OCI-M1 (cell line): ENCODE measurements at places on chromosomes 7 and 10.
A peak's percentile ranks its signal among the peaks of the same experiment; 100 is the strongest.

- no peak for DNase-seq
Measured at GRCh38 chr7:66859794-66860645, 61.0 kb upstream of the TMEM248 start.

- no peak for DNase-seq
Measured at GRCh38 chr7:54738737-54739136, 20.3 kb downstream of the SEC61G start.

DNA sequence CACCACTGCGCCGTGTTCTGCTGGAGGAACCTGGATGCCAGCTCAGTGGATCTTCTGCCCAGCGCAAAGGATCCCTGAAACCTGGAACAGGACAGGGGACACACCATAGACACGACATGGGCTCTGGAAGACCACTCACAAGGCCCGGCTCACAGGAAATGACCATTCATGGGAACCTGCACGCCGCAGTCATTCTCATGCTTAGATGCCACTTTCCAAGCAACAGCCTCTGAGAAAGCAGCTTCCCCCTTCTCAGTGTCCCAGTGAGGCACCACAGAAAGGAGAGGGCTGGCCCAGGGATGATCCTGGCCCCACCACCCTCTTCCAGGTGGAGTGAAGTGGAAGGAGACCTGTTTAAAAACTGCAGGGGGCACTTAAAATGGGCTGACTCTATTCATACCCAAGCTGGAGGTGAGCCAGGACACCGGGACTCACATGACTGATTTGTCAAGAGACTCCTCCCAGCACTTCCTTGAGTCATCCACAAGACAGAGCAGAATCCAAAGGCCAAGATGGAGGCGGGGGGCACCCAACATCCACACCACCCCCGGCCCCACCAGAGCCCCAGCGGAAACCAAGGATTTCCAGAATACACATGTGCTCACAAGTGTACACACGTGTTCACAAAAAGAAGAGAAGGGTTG, 11.2 kb downstream of the CTBP2 start:
- DNase-seq, result peak; percentile 32

DNA sequence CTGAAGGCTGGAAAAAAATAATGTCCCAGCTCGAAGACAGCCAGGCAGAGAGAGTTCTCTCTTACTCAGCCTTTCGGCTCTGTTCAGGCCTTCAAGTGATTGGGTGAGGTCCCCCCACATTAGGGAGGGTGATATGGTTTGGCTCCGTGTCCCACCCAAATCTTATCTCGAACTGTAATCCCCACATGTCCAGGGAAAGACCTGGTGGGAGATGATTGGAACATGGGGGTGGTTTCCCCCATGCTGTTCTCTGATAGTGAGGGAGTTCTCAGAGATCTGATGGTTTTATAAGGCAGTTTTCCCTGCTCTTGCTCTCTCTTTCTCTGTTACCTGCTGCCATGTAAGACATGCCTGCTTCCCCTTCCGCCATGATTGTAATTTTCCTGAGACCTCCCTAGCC, 36.6 kb upstream of the LEP start:
- DNase-seq, result peak; percentile 10

- no peak for DNase-seq
Measured at GRCh38 chr7:42972699-42973500, 40.7 kb downstream of the MRPL32 start.

DNA sequence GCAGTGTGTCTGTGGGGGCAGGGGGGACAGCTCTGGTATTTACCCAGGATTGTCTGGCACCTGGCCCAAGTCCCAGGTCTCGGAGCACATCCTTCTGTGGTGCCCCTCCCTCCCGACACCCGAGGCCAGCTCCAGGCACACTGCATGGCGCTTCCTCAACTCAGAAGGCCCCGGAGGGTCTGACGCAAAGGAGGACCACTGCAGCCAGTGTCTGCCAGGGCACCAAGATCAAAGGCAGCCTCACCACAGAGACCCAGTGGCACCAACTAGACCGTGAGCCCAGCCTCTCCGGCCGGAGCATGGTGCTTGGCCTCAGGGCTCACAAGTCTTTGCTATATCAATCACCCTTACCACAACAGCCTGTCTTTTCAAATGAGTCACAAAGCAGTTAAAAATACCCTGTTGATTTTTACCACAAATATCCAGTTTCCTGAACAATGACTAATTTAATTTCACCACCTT, 99.3 kb upstream of the DDC start:
- no peak for DNase-seq

GRCh38 chr10:35452847-35453246, 116.5 kb downstream of the CCNY start:
- DNase-seq, result no peak

DNA sequence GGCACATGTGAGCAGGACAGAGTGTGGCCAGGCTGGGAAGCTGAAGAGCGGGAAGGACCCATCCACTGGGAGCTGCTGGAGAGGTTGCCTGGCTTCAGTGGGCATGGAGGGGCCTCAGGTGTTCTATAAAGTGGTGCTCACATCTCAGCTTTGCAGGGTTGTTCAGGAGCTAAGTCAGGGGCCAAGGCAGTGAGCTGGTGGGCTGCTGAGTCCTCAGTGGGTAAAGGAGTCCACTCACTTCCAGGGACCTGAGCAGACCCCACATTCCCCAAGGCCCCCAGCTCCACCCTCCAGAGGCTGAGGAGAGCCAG, 28.8 kb upstream of the C10orf53 start:
- no peak for DNase-seq

DNA sequence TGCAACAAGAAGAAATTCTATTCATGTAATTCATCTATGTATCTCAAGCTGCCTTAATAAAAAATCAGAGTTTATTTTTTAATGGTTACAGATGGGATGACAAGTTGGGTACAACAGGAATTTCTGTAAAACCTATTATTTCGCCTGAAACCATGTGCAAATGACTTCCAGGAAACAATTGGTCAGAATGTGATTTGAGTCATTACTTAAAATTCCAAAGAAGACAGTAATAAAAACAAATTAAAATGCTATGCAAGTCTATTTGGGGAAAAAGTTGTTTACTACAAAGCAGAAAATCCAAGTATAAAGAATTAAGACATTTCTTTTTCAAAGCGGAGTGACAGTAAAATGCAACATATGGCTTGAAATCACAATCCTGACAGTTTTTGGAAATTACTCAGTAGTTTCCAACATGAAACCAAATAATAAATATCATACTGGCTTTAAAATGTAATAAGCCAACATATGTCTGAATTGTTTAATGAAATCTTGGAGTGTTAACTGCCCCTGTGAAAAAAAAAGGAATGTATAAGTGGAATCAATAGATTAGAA, 41.5 kb upstream of the SEMA3C start:
- DNase-seq, result no peak

GRCh38 chr7:106057962-106058927, 53.9 kb downstream of the SYPL1 start:
- no peak for DNase-seq

GRCh38 chr10:77993620-77994019, 35.7 kb downstream of the POLR3A start:
- DNase-seq, result no peak

- DNase-seq, result no peak
Measured at GRCh38 chr7:90599892-90600555, 3.9 kb downstream of the CDK14 start.

- DNase-seq, result no peak
Measured at GRCh38 chr7:52843436-52843835, 192.0 kb upstream of the POM121L12 start.

GRCh38 chr10:19767876-19768275, 48.4 kb upstream of the PLXDC2 start:
- DNase-seq, result no peak

DNA sequence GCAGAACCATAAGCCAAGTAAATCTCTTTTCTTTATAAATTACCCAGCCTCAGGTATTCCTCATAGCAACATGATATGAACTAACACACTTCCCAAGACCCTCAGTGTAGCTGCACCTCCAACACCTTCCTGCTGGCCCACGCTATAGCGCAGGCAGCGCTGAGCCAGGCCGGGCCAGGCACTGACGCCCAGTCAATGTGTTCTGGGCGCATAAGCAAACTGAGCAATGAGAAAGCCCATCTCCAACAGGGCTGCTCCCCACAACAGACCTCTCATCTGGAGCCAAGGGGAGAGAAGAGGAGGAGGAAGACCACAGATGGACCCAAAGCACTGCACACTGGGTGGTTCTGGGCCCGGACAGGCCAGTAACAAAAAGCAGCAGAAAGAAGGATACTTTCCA, 40.8 kb downstream of the FAM53B start:
- DNase-seq, result no peak

DNA sequence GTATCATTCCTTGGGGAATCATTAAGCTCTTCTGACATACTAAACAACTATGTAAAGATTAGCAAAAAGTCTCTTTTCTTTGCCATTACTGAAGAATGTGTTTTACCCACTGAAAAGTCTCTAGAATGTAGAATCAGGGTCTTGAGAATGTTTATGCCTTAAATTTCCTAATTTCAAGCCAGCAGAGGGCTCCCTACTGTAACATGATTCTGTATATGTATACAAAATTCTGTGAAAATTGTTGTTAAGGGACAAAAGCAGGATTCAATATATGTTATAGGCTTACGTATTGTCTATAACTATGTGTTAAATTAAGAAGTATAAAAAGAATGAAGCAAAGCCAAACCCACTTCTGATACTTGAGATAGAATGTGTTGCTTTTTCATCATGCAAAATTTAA, 296.9 kb upstream of the DGKB start:
- DNase-seq, result peak; percentile 46

- DNase-seq, result no peak
Measured at GRCh38 chr7:155856656-155857055, 44.4 kb upstream of the SHH start.

DNA sequence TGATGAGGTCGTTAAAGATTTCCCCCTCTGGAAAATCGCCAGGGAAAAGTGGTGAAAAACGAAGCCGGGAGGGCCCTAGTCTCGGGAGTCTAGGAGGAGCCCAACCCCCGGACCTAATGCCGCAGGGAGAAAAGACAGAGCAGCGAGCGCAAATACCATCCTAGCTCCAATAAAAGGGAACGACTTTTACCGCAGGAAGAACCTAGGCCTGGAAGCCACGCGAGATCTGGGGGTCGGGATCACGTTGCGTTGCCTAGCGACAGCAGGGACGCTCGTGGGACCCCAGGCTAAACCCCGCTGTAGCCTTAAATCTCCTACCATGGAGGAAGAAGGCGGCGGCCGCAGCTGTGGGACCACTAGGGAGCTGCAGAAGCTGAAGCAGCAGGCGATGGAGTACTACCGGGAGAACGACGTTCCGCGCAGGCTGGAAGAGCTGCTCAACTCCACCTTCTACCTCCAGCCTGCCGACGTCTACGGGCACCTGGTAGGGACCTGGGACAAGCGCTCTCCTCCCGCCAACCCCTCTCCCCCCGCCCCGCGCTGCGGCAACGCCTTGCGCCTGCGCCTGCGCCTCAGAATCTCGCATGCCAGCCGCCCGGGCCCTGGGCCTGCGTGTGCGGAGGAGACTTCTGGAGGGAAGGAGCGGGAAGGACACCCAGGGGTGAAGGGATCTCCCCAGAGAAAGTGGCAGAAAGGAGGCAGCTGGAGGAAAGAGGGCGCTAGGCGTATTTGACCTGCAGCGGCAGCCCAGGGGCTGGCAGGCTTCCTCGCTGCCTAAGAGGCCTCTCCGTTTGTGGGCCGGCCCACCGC, at the start of gene ENO4:
TSS of gene ENO4 (plus strand) at position 252 of the 810 bp plus-strand sequence. CDS start at position 320, 68 bp downstream.
- DNase-seq, result no peak

DNA sequence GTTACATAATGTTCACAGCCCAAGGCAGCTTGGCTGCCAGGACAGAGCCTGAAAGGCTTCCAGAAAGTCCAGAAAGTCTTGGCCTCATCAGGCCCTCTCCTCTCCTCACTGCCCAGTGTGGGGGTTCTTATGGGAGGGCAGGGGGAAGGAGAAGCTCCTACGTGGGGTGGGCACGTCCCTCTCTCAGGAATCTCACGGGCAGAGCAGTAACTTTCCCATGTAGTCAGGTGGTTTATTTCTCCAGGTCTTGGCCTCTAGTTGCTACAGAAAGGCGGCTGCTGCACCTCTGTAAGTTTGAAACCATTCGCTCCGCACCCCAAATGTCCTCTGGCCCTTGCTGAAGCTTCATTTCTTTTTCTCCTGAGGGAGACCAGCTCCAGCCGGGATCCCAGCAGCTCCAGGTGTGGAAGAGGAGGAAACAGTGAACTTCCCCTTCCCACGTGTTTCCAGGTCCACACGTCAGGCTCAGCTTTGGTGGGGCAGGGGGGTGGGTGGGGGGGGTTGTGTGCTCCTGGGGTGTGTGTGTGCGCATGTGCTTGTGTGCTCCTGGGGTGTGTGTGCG, 320.3 kb downstream of the WDR37 start:
- no peak for DNase-seq

- DNase-seq, result no peak
Measured at GRCh38 chr7:29177963-29178600, 16.5 kb upstream of the CHN2 start.

- DNase-seq, result no peak
Measured at GRCh38 chr10:9096288-9096687, 1041.8 kb downstream of the GATA3 start.

DNA sequence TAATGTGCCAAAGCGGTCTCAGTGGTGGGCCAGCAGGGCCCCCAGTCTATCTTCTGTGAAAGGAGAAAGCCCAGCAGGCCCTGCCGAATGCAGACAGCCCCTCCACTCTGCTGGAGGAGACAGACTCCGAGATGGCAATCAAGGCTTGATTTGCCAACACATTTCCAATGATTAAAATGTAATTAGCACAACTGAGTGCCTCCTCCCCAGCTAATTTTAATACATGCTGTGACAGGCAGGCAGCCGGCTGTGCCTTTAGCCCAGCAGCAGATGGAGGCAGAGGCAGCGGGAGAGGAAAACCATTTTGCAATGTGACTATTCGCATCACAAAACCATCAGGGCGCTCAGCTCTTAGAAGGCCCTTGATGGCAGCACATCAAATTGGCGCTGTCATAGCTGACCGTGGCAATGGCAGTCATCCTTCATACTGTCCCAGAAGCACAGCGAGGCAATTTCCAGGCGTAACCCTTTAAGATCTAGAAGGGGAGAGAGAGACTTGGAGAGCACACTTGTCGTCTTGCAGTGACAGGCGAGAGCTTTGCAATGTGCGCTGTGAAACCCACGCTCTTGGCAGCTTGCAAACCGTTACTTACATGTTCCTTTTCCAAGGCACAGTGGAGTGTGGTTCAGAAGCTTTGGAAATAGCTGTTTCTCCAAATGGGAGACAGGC, 714.8 kb upstream of the GALNT17 start:
- no peak for DNase-seq

DNA sequence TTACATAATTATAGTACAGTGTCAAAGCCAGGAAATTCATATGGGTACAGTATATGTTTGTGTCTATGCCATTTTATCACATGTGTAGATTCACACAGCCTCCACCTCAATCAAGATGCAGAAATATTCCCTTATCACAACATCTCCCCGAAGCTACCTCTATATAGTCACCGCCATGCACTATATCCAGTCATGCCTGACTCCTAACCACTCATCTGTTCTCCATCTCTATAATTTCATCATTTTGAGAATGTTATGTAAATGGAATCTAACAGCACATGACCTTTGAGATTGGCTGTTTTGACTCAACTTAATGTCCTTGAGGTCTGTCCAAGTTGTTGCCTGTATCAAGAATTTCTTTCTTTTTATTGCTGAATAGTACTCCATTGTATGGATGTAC, 22.3 kb upstream of the SLC25A13 start:
- DNase-seq, result no peak
